ENCODE measurements at places on chromosomes 4 and X. TPM values are rescaled to one million over a fixed set of nuclear protein-coding genes. Genes with fewer than 3 reads are reported as not detected.

GRCh38 chr4:102500696-102501446 is at the start of gene NFKB1:
NFKB1 (plus strand) TSS chr4:102501359; CDS start chr4:102525519, 24,160 bp downstream.
- no peaks in the 10 kb centered on the region for H3K36me3 ChIP-seq
- H3K4me3 ChIP-seq = peak within 1 kb of the TSS; percentile 74
- no peaks in the 10 kb centered on the region for H3K4me1 ChIP-seq
- no peaks in the 10 kb centered on the region for H3K27me3 ChIP-seq
- peak; percentile 45 for DNase-seq
- H3K27ac ChIP-seq = peak within 1 kb of the TSS; percentile 99

- no peaks in the 10 kb centered on the region for H3K36me3 ChIP-seq
- no peak for DNase-seq
- no peaks in the 10 kb centered on the region for H3K4me1 ChIP-seq
- no peak overlapping the region for H3K4me3 ChIP-seq
These were observed 5.3 kb upstream of the IDS start for GRCh38 chrX:149510386-149510785.

The NAT8L gene
- 5.2 TPM for total RNA-seq

The CT47B1 gene
- not detected for total RNA-seq

GRCh38 chrX:2193273-2193592 is 307.5 kb downstream of the DHRSX start:
- no peak overlapping the region for H3K4me3 ChIP-seq
- no peaks in the 10 kb centered on the region for H3K27me3 ChIP-seq
- no peak overlapping the region for H3K27ac ChIP-seq
- no peaks in the 10 kb centered on the region for H3K4me1 ChIP-seq

The KLHL4 gene
- not detected for total RNA-seq

GRCh38 chr4:8205749-8206611 is 6.9 kb downstream of the SH3TC1 start:
- no peak for DNase-seq
- H3K4me3 ChIP-seq = no peak overlapping the region
- H3K36me3 ChIP-seq = no peaks in the 10 kb centered on the region

GRCh38 chr4:183467246-183467645 is 22.8 kb downstream of the CDKN2AIP start:
- no peaks in the 10 kb centered on the region for H3K36me3 ChIP-seq
- no peak overlapping the region for H3K27ac ChIP-seq
- no peaks in the 10 kb centered on the region for H3K27me3 ChIP-seq
- H3K4me1 ChIP-seq = no peaks in the 10 kb centered on the region

GRCh38 chrX:129545408-129545807 is 5.3 kb downstream of the OCRL start:
- H3K36me3 ChIP-seq = peaks cover 4% of the 10 kb centered on the region
- H3K4me1 ChIP-seq = peaks cover 3% of the 10 kb centered on the region
- no peak overlapping the region for H3K27ac ChIP-seq
- H3K4me3 ChIP-seq = no peak overlapping the region

- no peaks in the 10 kb centered on the region for H3K36me3 ChIP-seq
- H3K4me1 ChIP-seq = no peaks in the 10 kb centered on the region
- H3K27ac ChIP-seq = no peak overlapping the region
- peak; percentile 71 for DNase-seq
These were observed 145.5 kb downstream of the NWD2 start for GRCh38 chr4:37389967-37390580.

DNA sequence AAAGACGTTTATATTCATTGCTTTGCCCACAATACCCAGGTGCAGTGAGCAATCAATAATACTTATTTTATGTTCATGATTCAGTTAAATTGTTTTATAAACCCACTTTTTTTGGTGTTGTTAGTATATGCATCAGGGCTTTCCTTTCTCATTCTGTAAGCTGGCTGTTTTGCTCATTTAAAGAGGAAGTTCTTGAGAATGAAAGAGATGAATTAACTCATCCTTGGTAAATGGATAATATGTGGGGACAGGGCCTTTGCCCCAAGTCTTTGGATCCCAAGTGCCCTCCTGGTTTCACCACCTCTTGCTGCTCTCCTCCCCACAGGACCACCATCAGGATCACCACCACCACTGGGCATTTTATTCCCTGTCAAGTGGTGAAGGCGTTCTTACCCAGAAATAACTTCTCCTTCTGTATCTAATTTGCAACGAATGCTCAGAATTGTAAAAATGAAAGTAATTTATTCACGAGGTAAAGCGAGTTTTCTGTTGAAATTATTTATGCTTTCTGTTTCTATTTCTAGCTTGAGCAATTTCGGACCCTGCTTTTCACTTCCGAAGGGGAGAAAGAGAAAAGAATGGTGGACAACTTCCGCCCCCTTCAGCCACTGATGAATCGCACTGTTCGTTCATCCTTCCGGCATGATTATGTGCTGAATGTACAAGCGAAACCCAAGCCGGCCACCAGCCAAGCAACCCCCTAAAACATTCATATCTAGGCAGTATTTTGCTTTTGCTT is 8.2 kb upstream of the ZRSR2 start:
- no peak overlapping the region for H3K27ac ChIP-seq
- no peak overlapping the region for H3K4me3 ChIP-seq
- no peak for DNase-seq
- no peaks in the 10 kb centered on the region for H3K27me3 ChIP-seq

GRCh38 chr4:68576272-68577125 is at the start of gene UGT2B17:
UGT2B17 (minus strand) TSS chr4:68576322; CDS start chr4:68568484, 7,838 bp downstream.
- no peak for DNase-seq
- no peaks in the 10 kb centered on the region for H3K36me3 ChIP-seq
- no peaks in the 10 kb centered on the region for H3K27me3 ChIP-seq
- no peaks in the 10 kb centered on the region for H3K4me1 ChIP-seq
- H3K4me3 ChIP-seq = no peak within 1 kb of the TSS

GRCh38 chr4:89039730-89040338 is 17.2 kb downstream of the FAM13A start:
- H3K4me3 ChIP-seq = no peak overlapping the region
- no peaks in the 10 kb centered on the region for H3K27me3 ChIP-seq
- DNase-seq = no peak
- H3K4me1 ChIP-seq = no peaks in the 10 kb centered on the region
- no peak overlapping the region for H3K27ac ChIP-seq
